T follicular helper cell (primary cell): ENCODE measurements at places on chromosomes 12 and 14.

DNA sequence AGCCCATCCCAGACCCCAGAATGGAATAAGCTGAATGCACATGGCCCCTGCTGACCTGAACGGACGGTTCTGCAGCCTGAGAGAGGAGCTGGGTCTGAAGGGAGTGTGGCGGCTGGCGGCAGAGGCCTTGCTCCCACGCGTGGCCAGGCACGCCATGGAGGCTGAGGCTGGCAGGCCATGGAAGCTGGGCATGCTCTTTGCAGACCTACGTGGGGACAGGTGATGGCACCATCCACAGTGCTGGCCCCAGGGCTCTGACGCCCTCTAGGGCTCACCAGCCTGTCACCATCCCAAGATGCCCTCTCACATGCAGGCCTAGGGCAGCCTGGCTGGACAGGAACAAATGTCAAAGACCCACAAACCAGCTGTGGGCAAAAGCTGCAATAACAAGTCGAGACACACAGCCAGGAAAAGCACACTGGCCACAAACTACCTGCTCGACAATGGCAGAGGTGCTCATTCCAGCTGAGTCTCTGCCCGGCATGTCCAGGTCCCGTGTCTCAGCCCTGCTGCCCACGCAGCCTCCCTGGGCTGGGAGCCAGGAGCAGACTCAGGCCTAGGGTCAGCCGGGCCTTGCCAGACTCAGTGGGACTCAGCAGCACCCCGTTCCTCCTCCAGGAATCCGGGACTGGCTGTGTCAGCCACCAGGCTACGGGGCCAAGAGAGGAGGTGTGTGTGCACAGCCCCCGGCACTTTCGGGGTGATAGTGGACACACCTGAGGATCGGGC, 19.7 kb downstream of the BTBD6 start:
- no peak for DNase-seq

GRCh38 chr14:36339816-36340215, 19.4 kb upstream of the MBIP start:
- no peak for DNase-seq

DNA sequence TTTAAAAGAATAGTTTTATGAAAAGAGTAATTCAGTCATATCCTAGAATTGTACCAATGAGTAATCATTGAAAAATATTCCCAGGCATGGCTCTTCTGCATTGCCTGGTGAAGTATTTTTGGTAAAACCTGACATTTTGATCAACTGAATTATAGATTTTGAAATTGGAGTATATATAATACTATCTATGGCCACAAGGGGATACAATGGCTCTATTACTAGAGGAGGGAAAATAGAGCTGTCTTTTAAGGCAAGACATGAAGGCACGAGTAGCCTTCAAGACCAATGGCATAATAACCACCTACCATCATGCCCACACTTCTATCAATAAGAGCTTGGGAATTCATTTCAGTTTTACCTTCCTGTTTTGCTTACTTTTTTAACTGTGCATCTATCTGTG, 1241.4 kb upstream of the TMEM132C start:
- DNase-seq: no peak

DNA sequence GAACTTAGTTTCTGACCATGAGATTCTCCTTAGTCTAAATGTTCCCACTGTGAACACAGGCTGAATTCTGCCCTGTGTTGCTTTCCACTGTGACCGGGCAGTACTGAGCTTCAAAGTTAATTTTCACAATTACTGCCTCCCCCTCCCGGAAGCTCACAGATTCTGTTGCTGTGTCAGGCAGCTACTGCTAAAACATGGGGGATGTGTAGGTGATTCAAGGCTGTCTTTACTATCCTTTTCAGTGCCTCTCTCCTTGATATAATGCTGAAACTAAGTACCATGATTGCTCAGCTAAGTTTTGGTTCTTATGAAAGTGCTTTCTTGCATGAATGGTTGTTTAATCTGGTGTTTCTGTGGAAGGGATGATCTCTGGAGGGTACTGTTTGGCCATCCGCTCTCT, 428.3 kb upstream of the NOVA1 start:
- no peak for DNase-seq

DNA sequence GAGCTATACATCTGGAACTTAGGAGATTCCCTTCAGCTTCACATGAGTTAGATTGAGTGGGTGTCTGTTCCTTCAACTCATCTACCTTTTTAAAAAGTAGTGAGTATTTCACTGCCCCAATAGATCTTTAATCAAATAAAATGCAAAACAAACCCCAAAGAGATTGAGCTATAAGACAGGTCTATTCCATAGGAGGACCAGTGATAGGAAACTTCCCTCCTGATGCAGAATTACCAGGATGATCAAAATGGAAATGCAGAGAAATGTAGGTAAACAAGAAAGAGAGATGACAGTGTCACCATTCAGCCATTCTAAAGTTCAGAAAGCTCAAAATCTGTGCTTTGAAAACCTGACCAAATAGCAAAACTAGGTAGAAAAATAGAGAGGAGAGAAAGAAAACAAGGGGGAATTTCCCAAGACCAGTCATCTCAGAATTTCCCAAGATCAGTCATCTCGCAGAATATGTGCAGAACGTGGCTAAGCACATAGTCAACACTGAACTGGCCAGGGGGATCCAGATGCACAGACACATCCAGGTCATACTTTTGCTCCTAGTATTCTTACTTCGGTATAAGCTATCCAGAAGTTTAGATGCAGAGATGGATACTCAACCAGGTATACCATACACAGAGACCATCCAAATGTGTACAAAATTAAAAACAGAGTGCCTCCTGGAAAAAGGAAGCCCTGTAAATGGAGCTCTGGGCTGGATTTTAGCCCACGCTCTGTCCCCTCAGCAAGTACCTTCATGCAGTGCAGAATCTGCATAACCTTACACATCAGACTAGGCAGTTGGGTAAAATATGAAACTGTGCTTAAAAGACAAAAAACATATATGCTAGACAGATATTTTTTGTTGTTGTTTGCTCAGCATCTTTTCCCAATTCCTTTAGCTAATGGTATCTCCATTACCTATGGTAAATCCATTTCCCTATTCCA, 27.4 kb downstream of the SLC41A2 start:
- DNase-seq: no peak
